Ovary (tissue), 10 donors: ENCODE measurements at places on chromosomes 5 and 9. TPM values are rescaled to one million over a fixed set of nuclear protein-coding genes. Genes with fewer than 3 reads are reported as not detected.

The AGPAT2 gene
- 14.4 TPM for total RNA-seq

The SLC34A3 gene
- total RNA-seq, result 0.46 TPM

The PFN3 gene
- total RNA-seq, result not detected

The PTGS1 gene
- 3.3 TPM for total RNA-seq

The BTNL8 gene
- total RNA-seq, result not detected

The PCDHA12 gene
- total RNA-seq, result 0.38 TPM

The LCNL1 gene
- not detected for total RNA-seq

The ZFP37 gene
- total RNA-seq, result 6.4 TPM

The EIF4E1B gene
- not detected for total RNA-seq

The CCDC180 gene
- total RNA-seq, result 9.0 TPM

The IFNB1 gene
- not detected for total RNA-seq

The NKD2 gene
- 1.2 TPM for total RNA-seq

The PCDHB11 gene
- total RNA-seq, result 6.0 TPM

The CCL27 gene
- total RNA-seq, result 0.66 TPM

The PTGES gene
- 4.7 TPM for total RNA-seq
